GM03348 (cell line): ENCODE measurements at places on chromosomes 12 and 14.

GRCh38 chr14:96867634-96868033, 70.5 kb downstream of the VRK1 start:
- no peak for DNase-seq

DNA sequence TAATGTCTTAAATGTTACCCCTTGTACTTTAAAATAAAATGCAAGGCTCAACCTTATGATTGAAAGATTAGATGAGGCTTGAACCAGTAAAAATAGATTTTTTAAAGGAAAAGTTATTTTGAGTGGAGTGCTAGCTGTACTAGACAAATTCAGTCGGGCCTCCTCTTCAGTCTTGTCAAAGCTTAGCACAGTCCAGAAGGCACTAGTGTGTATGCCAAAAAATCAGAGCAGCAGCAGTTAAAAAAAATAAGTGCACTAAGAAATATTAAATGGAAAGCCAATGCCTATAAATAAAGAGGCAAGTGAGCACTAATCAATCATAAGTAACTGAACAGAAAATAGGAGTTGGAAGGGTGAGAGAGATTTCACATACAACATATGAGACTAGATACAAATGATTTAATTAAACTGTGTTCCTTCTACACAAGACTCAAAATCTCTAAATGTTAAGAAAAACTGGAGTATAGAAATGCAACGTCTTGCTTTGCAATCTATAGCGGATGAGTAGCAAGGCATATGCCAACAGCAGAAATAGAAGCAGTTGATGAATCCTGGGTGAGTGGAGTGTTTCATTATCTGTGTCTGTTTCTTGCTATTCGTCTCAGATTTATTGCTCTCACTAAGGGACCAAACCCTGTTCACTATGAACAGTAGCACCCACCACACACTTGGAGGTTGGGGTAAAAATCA, 172.1 kb downstream of the ETNK1 start:
- no peak for DNase-seq

GRCh38 chr12:84698576-84699333, 213.8 kb downstream of the SLC6A15 start:
- DNase-seq, result no peak

DNA sequence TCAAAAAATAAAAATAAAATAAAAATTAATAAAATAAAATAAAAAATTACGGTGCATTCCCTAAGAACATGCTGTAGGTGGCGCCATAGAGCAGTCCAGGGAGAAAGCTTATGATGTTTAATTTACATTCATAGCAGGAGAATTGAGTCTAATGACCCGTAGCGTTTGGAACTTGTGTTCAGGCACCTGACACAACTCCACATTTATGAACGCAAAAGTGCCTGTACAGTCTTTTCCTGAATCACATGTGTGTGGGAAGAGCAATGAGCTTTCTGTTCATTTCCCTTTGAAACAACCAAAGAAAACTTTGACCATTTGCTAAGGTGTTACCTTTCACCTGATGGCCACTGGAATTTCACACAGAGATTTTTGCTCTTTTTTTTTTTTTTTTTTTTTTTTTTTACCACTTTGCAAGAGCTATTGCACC, 60.6 kb upstream of the KCNA1 start:
- DNase-seq, result peak; percentile 80

GRCh38 chr12:51335931-51336330, 10.5 kb downstream of the CELA1 start:
- no peak for DNase-seq

- no peak for DNase-seq
These were observed 24.3 kb downstream of the C12orf76 start for GRCh38 chr12:110024051-110024450.

DNA sequence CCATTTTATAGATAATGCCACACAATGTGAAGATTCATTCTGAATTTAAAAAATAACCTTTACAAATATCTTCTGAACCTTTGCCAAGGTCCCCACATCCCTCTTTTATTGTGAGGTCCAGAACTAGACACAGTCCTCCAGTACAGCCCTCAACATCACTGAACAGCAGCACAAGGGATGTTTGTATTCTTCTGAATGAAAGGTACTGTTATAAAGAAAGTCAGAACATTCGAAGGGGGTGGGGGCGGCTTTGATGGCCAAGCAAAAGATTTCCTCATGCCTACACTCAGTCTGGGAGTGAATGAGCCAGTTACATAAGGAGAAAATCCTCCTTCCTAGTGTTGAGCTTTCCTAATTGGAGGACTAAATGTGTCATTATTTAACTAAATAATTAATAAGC, 77.3 kb downstream of the PPM1A start:
- DNase-seq, result no peak

- no peak for DNase-seq
These were observed 93.8 kb downstream of the NDUFA12 start for GRCh38 chr12:94909663-94910062.

DNA sequence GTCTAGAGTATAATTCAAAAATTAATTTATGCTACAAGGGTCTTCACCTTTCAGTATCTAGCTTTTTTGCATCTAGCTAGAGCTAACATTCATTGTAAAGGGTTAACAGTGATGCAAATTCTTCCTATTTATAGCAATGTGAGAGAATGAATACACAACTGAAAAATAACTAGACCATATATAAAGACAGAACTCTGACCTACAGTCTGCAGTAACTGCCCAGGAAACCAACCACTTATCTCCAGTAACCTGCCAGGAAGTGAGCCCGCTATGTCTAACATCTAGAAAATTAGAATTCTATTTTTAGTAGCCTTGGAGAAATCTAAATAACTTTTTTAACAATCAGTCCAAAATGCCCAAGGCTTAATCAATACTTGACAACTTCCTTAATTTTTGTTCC, 1021.9 kb downstream of the LRFN5 start:
- no peak for DNase-seq

DNA sequence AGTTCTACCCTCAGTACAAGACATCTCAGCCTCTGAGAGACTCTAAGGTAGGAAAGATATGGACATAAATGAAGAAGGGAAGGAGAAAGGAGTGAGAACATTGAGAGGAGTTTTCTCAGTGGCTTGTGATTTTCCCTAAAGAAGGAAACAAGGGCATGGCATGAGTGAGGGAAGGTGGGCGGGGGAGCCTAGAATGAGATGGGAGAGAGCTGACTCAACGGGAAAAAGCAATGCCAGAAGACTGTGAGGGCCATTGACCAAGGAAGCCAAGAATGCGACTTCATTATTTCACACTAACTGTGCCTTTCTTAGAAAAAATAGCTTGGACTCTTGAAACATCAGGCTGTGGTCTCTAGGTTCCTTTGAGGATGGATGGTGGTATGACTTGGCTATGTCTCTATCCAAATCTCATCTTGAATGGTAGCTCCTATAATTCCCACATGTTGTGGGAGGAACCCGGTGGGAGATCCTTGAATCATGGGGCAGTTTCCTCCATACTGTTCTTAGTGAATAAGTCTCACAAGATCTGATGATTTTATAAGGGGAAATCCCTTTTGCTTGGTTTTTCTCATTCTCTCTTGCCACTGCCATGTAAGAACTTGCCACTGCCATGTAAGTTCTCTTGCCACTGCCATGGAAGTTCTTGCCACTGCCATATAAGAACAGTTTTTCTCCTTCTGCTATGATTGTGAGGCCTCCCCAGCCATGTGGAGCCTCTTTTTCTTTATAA, 279.6 kb downstream of the NUAK1 start:
- peak; percentile 33 for DNase-seq

- DNase-seq, result peak; percentile 33
These were observed 97.5 kb downstream of the CRACR2A start for GRCh38 chr12:3655328-3655900.

- peak; percentile 57 for DNase-seq
These were observed 521 bp upstream of the PCED1B start for GRCh38 chr12:47078733-47079467.

DNA sequence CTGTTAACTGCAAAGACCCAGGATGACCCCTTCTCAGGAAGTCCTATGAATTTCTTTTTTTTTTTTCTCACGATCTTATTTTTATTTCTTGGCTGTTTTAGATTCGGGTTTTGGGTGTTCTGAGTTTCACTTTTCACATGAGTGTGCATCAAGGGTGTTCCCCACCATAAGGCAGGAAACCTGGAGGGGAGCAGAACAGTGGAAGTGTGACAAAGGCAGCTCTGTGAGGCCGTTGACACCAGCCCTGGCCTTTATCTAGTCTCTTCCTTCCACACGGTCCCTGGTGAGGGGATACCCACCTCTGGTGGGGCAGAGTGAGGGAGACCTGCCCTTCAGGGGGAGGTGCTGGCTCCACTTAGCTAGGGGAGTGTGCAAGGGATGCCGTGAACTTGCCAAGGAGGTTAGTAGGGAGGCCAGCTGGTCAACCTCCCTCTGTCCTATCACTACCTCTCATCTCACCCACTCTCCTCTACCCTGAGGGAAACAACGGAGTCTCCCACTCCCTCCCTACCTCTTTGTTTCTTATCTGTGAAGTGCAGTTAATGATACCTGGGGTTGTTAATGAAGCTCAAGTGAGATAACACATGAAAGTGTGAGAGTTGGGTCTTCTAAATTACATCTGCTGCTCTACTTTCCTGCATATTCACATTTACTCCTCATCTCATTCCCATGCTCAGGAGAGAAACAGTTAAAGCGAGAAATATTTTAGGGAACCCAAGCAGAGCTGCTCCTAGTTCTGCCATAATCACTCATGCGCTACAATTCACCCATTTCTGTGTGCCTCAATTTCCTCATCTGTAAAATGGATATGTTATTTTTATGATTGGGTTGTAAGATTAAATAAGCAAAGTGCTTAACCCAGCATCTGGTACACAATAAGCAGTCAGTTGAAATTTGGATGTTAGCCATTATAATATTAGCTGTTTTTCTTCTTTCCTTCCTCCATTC, 4.4 kb upstream of the GALNT6 start:
- no peak for DNase-seq

GRCh38 chr12:30023186-30023585, 239.4 kb upstream of the TMTC1 start:
- no peak for DNase-seq

GRCh38 chr14:71060274-71060673, 153.0 kb downstream of the PCNX1 start:
- DNase-seq, result no peak

DNA sequence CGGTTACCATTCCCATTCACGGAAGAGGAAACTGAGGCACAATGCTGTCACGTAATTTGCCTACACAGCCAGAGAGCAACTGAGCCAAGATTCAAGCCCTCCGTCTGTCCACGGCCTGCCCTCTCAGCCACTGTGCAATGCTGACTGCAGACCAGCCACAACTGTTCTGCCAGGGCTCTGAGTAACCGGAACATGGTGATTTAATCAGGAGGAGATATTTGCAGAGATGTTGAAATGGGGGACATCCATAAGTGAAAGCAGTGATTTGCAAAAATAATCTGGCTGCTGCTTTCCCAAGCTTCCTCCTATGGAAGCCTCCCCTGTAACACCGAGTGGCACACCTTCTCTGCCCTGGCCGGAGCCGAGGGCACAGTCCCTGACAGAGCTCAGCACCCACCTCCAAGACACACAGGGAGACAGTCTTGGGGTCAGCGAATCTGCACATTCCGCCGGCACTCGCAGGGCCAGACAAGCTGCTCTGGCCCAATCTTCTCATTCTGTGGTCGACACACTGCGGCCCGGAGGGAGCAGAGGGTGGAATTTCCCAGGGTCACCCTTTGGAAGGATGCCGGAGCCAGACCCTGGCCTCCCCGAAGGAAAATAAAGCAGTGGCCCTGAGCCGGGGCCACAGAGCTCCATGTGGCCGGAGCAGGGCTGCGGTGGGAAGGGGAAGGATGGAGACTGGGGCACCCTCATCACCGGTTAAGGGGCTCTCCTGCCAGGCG, 158.2 kb upstream of the DIO3 start:
- DNase-seq, result peak; percentile 31

DNA sequence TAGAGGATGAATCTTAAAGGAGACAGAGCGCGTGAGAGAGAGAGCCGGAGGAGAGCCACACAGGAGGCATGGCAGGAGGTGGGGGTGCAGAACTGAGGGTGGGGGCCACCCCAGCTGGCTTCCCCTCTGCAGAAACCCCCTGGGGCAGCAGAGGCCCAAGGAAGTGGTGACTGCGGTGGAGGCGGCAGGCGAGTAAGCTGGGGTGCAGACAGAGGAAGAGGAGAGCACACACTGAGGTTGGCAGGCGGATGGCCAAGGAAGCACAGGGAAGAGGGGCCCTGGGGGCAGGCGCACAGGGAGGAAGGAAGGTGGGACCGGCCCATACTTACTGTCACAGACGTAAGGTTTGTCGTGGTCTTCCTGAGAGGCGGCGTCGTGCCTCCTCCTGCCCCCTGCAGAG, 179.8 kb downstream of the DPF3 start:
- DNase-seq, result no peak

GRCh38 chr12:114355389-114356088, 50.4 kb downstream of the TBX5 start:
- DNase-seq, result no peak

DNA sequence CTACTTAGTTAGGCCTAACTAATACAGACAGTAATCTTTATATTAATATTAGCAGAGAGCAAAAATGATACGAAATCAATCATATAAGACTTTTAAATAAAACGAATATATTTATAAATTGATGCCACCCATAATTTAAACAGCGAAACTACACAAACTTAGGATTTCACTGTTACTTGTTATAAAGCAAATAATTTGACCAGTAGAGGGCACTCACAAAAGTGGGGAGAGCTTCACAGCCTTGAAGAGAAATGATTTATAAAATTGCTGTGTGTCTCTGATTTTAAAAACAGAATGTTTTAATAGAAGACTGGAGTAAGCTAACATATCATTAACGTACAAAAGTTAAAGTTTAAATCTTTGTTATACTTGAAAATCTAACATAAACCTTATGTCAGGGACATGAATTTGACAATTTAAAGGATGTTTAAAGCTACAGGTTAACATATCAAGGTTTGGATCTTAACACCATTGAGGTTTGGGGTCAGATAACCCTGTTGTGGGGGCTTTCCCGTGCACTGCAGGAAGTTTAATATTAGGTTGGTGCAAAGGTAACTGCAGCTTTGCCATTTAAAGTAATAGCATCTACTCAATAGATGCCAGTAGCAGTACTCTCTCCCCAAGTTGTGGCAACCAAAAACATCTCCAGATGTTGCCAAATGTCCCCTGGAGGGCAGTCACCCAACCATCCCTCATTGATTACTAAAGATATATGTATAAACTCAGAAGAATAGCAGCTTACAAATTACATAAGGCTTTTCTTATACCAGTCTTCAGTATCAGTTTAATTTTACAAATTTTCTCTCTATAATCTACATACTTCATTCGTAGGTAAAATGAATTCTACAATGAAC, 9.3 kb downstream of the KRAS start:
- DNase-seq, result peak; percentile 39

- DNase-seq, result no peak
These were observed 127.8 kb downstream of the DAAM1 start for GRCh38 chr14:59316151-59316830.

GRCh38 chr14:99668307-99669295, 15.5 kb upstream of the CYP46A1 start:
- no peak for DNase-seq

DNA sequence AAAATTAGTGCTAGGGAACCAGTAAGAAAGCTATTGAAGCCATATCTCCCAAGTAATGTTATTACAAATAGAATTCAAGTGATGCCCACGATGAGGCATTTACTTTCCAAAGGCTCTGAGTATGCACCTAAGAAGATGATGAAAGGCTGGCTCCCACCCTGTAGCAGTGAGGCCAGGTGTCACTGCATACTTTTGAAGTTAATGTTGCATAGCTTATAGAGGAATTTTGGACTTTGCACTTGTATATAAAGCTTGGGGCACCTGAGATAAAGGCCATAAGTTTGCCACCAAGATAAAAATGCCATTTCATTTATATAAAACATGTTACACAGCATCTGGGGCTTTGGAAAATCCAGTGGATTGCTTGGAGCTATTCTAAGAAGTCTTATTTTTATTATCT, 96.2 kb downstream of the PTPRB start:
- no peak for DNase-seq
